ENCODE measurements at places on chromosomes 16 and 17.

GRCh38 chr16:57834936-57835335 is 32.6 kb upstream of the KIFC3 start:
- no peak for DNase-seq

GRCh38 chr16:16830401-16830800 is 451.5 kb downstream of the NPIPA7 start:
- no peak for DNase-seq

GRCh38 chr17:65634533-65634932 is 73.1 kb upstream of the AXIN2 start:
- no peak for DNase-seq

- no peak for DNase-seq
Observed at GRCh38 chr17:52105591-52105990, 52.9 kb downstream of the CA10 start.

DNA sequence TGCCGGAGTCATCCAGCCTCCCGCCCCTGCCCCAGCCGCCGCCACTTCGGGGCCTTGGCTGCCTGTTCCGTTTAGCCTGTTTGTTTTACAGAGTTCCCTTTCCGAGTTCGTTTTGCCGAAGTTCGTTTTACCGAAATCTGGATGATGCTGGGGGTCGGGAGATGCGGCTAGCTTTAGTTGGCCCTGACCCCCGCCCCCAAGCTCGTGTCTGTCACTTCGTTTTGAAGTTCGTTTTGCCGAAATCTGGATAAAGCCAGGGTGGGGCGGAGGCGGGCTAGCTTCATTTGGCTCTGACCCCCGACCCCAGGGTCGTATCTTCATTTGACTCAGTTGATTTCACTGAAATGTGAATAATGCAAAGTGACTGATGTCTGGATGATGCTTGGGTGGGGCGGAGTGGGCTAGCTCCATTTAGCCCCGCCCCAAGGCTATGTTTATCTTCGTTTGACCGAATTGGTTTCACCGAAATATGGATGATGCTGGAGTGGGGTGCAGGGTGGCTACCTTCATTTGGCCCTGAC is 591 bp downstream of the PSMD7 start:
- DNase-seq, result no peak

- no peak for DNase-seq
Observed at GRCh38 chr16:46591257-46591656, 29.9 kb downstream of the SHCBP1 start.

GRCh38 chr17:82399041-82399441 is 19.1 kb upstream of the HEXD start:
- DNase-seq, result no peak

- no peak for DNase-seq
Observed at GRCh38 chr16:49000594-49000993, 281.0 kb downstream of the CBLN1 start.

GRCh38 chr17:46180892-46181274 is 12.3 kb downstream of the KANSL1 start:
- no peak for DNase-seq

DNA sequence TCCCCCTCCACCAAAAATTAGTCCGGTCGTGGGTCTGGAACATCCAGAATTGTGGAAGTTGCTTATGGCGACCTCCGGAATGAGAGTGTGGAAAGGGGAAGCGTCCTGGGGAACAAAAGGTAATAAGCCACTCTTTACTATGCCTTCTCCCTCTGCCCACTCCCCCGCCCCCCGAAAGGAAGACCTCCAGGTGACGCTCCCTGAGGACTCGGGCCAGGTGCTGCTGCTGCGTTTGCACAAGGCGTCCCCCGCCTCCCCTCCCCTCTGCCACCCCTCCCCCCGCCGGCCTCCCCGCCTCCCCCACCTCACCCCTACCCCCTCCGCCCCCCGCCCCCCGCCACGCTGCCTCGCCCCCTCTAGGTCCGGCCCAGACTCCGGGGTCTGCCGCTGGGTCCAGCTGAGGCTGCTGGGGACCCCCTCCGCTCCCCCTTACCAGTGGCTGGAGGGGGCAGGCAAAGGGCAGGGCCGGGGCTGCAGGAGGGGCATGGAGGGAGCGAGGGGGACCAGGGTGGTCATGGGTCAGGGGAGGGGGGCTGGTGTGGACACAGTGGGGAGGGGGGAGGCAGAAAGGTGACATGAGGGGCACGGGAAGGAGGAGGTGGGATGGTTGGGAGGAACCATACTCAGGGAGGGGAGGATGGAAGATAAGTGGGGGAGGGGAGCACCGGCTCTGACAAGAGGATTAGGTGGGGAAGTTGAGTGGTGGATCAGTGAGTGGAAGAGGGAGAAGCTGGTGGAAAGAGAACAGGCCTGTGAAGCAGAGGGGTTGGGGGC is 23.6 kb downstream of the ALOX12B start:
- no peak for DNase-seq

GRCh38 chr16:72201387-72201786 is 29.4 kb upstream of the PMFBP1 start:
- no peak for DNase-seq

GRCh38 chr16:70152578-70153302 is 20.8 kb upstream of the CLEC18C start:
- DNase-seq, result no peak

DNA sequence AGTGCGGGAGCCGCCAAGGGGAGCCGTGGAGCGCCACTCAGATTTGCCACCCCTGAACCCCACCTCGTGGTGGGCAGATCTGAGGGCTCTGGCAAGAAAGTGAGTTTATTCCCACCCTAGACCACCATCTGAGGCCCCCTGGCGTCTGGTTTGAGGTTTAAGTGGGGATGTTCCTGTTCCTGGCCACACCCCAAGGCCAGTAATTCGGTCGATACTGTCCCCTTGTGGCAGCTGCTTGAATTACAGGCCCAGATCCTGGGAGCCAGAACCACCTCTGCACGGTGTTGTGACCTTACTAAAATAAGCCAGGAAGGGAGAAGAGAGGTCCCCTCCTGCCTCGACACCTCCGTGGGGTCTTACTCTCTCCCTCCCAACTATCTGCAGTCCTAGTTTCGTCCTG is 3.3 kb upstream of the LAT start:
- DNase-seq, result no peak

DNA sequence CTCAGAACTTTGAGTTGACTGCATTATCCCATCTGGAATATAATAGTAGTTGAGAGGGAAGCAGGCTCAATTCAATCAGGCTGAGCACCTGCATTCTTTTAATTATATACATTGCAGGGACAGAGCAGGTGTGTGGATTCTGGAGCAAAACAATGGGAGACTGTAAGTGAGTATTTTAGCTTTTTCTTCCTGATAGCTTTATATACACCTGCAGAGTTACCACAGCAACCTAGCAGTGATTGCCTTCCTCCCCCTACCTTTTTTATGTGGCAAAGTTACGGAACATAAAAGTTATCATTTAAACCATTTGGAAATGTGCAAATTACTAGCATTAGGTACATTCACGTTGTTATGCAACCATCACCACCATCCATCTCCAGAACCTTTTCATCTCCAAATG is 25.4 kb upstream of the RHOT1 start:
- DNase-seq, result no peak

DNA sequence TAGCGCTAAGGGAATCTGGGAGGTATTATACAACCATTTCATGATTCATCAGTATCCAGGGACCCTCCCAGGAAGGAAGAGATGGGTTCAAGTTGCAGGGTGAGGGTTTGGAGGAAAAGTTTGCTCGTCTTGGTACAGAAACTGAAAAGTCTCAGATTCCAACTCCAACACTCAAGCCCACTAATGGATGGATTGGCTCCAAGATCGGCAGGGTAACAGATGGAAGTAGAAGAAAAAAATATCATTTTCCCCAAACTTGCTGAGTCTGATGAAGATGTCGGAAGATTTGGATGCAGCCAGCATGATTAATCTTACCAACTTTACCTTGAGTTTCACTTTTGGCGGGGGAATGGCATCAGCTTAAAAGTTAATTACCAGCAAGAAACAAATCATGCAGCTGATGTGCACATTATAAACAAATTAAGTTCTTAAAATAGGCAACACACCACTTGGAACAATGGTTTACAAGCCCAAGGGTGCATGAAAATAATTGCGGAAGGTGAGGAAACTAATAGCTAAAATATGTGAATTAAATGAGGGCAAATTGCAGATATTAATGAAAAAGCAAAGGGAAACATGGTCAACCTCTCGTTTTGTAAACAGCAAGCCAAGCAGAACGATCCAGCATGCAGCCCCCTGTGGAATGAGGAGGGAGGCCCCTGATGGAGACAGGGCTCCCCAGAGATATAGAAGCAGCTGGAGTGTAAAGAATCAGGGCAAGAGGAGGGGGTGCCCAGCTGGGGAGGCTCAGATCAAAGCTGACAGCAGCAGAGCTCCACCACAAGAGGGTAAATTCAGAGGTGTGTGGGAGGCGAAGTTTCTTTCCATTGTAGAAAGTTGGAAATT is 44.1 kb upstream of the GRIN2A start:
- DNase-seq, result no peak

DNA sequence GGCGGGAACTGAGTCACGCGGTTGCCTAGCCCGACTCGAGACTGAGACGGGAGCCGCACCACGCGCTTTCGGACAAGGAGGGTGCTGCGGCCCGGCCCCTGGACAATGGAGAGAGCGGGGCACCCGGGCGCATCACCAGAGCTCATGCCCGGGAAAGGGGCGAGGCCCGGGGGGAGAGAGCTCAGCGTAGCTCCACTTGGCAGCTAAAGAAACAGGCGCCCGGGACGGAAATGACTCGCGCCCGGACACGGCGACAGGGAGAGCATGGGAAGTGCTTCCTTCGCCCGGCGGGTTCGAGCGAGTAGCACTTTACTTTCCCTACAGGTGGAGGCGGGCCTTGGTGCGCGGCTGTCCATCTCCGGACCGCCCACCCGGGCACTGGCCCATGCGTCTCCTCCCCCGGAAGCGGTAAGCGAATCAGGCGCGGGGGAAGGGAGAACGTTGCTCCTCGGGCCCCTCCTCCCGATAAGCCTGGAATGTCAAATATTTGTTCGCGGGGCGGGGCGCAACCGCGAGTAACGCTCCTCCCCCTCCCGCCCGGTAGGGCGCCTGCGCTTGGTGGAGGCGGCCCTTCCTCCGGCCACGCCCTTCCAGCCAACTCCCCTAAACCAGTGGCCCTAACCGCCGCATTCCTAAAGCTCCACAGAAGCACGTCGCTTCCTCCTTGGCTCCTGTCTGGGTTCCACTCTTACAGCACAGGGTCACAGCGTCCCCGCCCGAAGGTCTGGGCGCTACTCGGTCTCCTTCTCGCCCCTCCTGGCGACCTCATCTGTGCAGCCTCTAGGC is 1.5 kb upstream of the ESRP2 start:
- peak; percentile 98 for DNase-seq

DNA sequence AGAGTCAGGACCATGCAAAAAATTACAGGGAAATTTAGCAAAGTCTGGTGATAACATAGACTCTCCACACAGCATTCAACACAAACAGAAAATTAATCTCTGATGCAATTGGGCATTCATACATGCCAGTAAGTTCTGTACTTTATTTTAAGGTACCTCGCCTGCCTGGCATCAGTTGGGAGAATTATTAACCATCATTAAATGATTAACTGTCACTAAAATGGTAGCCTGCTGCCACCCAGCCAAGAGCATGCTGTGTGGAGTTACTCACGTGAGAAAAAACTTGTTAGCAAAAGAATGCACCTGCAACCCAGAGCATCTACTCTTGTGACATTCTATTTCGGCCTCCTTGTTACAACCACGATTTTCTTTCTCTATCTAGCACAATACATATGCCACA is 117.2 kb downstream of the GRIN2A start:
- DNase-seq, result no peak
